ENCODE measurements at places on chromosomes 12 and 14.

GRCh38 chr12:67208281-67209067 lies 60.7 kb upstream of the CAND1 start:
- DNase-seq, result no peak

DNA sequence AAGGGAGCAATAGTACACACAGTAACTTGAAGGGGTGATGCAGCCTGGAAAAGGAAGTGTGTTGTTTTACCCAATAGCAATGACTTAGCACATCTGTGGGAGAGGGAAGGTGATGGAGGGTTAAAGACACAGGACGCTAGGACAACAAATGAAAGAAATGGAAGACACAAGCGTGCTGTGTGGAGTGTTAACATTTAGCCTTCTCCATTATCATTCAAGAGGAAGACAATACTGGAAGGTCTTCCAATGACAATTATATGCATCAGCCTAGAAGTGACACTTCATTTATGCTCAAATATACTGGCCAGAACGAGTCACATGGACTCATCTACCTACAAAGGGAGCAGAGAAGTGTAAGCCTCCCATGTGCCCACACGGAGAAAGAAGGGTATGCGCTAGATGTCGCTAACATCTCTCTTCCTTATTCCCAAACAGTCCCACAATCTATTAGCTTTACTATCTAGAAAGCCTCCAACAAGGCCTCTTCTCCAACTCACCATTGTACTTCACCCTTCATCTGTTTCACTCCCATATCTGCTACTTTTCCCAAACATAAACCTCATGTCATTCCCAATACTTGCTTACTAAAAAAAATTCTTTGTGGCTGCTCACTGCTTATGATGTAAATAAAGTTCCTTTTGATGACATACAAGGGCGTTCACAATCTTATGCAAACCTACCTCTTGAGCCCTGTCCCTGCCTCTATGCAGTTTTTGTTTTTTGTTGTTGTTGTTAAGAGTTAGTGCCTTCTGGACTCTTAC lies 20.3 kb downstream of the PPM1H start:
- no peak for DNase-seq

DNA sequence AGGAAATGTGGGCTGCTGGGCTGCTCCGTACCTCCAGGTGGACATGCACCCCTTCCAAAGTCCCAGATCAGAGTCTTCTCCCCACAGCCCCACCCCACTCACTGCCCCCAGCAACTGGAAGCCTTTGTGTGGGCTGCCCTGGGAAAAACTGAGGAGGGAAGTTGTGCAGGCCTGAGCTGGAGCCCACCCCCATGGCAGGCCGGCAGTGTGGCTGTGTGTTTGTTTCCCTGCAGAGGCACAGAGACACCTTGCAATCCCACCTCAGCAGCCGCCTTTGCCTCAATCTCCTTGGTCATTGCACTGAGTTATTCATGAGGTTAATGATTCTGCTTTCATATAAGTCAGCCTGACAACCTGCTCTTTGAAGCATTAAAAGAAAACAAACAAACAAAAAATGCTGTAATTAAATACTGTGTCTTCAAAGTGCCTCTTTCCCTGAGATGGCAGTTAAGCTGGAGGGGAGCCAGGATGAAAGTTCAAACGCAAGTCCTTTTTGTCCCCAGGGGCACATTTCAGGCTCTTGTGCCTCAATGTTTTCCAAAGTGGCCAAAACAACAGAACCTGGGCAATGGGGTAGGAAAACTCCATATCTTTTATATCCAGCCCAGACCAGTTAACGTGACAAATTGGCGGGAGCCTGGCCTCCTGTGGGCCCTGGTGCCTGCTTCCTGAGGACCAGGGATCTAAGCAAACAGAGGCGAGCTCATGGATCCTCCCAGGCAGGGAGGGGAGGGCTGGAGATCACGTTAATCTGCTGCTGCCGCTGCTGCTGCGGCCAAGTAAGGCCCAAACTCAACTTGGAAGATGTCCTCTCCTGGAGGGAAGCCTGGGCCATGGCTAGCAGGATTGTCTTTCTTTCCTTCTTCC lies 51.9 kb upstream of the TSPAN11 start:
- DNase-seq, result no peak

- no peak for DNase-seq
Measured at GRCh38 chr12:72018036-72018435, 79.4 kb downstream of the TPH2 start.

GRCh38 chr12:15772405-15773018 lies 16.7 kb downstream of the EPS8 start:
- DNase-seq, result no peak

DNA sequence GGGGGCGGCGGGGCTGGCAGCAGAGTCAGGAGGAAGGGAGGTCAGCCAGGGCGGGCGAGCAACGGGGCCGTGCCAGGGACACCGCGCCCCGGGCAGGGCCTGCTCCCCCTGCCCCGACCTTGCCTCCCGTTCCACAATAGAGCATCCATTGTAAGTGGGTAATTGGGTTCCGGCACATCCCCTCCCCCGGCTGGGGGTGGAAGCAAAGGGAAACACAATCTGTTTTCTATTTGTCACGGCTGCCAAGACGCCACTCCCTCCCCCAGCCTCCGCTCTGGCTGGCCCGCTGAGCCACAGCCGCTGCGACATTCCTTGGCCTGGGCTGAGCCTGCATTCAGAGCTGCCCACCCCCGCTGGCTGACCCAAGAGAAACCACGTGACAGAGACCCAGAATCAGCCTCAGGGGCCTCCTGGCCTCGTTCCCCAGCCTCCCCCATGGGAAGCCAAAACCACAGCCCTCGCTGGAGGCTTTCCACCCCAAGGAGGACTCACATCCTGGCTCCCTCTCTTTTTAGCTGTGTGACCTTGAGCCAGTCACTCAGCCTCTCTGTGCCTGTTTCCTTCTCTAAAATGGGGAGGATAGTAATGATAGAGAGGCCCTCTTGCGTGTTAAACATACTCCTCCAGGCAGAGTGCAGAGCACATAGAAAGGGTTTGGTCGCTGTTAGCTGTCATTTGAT lies 117.6 kb downstream of the SCARB1 start:
- DNase-seq, result no peak

- no peak for DNase-seq
Measured at GRCh38 chr12:124153392-124153791, 141.5 kb upstream of the RFLNA start.

DNA sequence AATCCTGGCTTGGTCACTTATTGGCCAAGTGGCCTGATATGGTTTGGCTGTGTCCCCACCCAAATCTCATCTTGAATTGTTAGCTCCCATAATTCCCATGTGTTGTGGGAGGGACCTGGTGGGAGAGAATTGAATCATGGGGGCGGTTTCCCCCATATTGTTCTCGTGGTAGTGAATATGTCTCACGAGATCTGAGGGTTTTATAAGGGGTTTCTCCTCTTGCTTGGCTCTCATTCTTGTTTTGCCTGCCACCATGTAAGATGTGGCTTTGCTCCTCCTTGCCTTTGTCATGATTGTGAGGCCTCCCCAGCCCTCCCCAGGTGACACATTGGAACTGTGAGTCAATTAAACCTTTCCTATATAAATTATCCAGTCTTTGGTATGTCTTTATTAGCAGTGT lies 18.8 kb upstream of the P2RX4 start:
- no peak for DNase-seq

DNA sequence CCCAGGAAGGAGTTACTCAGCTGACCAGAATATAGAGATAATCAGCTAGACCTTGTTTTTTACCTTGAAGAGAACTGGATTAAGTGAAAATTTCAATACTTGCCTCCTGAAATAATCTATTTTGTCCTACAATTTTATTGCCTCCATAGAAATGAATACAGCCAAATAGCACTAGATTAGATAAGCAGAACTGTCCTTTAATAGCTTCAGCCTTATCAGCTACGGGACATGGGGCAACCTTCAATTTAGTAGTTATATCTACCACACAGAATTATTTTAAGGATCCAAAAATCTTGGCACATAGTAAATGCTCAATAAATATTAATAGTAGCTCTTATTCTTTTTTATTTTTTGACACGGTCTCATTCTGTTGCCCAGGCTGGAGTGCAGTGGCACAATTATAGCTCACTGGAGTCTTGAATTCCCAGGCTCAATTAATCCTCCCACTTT lies 67.2 kb upstream of the PLEKHG3 start:
- DNase-seq, result no peak

- DNase-seq, result no peak
Measured at GRCh38 chr12:121740847-121741246, 28.3 kb downstream of the TMEM120B start.

DNA sequence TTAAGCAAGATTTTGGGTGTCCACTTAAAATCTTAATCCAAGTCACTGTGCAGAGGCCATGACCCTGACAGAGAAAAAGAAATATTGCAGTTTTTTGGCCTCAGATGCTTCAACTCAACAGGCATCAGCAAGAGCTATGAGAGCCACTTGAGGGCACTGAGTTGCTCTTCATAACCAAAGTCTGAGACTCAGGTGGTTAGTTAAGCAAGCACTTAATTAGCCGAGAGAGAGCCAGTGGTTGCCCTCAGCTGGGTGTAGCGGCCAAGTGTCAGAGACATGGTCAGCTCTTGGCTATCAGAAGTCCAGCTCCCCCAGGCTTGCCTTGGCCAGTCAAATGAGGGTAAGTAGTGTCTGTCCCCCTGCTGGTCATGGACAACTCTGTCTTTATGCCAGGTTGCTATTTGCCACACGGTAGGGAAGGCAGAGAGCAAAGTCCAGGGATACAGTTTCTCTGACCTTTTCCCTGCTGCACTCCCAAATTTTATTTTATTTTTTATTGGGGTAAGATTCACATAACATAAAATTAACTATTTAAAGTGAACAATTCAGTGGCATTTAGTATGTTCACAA lies 9.0 kb upstream of the KRT71 start:
- DNase-seq, result no peak

All from stimulated activated CD8-positive, alpha-beta memory T cell treated with anti-CD3 and anti-CD28 coated beads, Interleukin-4, amount 100 ng/mL, for 1 hour (primary cell).